ENCODE measurements at places on chromosomes 12 and 14. TPM values are rescaled to one million over a fixed set of nuclear protein-coding genes. Genes with fewer than 3 reads are reported as not detected.

RND1 gene
- total RNA-seq: 28.1 TPM

SAMD15 gene
- 2.2 TPM for total RNA-seq

SLC38A6 gene
- total RNA-seq: 22.4 TPM

RAPGEF3 gene
- total RNA-seq: 15.9 TPM

SERPINA12 gene
- total RNA-seq: not detected

GNG2 gene
- 24.3 TPM for total RNA-seq

KRT77 gene
- total RNA-seq: not detected

FOXN3 gene
- 71.1 TPM for total RNA-seq

LRIG3 gene
- 28.6 TPM for total RNA-seq

KRT5 gene
- 9.8 TPM for total RNA-seq

GDF3 gene
- total RNA-seq: 0.52 TPM

TAS2R13 gene
- total RNA-seq: 1.0 TPM

EPYC gene
- total RNA-seq: 0.47 TPM

IFNG-AS1 gene
- total RNA-seq: 0.23 TPM

- peaks cover 6% of the 10 kb centered on the region for H3K4me1 ChIP-seq
- H3K27me3 ChIP-seq: no peaks in the 10 kb centered on the region
- H3K36me3 ChIP-seq: no peaks in the 10 kb centered on the region
- H3K4me3 ChIP-seq: no peak overlapping the region
Measured at GRCh38 chr12:116065606-116066005, 211.9 kb downstream of the MED13L start.

DNA sequence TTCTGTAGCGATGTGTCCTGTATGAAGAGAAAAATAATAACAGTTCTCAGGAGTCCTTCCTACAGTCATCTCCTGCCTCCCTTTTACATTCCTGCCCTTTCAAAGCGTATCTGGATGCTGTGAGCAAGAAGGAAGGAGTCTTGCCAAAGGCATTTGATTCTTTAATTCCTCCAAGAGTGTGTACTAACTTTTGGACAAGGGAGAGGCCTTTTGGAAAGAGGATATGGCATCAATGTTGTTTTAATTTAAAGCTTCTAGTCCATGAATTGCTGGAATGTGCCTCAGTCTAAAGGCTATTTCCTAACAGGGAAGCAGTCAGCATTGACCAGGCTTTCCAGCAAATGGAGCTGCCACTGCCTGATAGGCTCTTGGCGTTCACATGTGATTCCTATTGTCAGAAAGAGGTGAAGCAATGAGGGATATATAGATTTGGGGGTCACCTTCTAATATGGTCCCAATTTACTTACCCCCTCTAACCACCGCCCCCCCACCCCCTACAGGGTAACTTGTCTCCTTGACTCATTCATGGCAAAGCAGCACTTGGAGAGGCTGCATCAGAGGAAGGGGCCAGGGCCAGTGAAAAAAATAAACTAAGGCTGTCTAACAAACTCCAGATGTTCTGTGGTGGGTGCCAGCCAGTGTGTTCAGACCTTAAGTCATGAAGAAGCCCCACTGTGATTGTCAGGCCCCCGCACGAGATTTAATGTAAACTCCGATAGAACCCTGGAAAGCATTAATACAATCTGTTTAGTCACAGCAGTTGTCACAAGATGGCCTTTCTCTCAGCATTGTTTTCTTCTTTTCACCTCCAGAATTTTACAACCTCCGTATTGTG is 220.3 kb downstream of the FBXL14 start:
- H3K27ac ChIP-seq: no peak overlapping the region
- H3K27me3 ChIP-seq: no peaks in the 10 kb centered on the region
- H3K4me1 ChIP-seq: peaks cover 2% of the 10 kb centered on the region

- H3K27me3 ChIP-seq: no peaks in the 10 kb centered on the region
- no peak for DNase-seq
- no peak overlapping the region for H3K4me3 ChIP-seq
- no peaks in the 10 kb centered on the region for H3K36me3 ChIP-seq
Measured at GRCh38 chr12:108881953-108882352, 2.1 kb downstream of the DAO start.

DNA sequence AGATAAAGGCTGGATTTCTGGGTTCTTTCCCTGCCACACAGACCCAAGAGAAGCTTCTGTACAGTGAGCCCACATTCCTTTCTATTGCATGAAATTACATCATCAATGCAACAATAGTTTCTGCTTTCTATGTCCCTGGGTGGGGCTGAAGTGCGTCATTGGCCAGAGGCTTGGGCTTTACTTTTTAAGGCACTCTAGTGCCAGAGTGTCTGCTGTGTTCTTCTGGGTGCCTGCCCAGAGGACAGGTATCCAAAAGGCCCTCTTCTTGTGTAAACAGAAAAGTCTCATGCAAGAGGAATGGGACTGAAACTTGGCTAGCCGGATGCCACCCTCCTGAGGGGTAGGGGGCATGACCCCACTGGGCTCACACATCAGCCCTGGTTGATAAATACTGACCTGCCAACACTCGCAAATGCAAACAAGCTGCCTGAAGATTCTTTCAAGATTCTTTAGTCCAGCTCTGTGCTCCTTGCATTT is 5.9 kb downstream of the KRT86 start:
- no peaks in the 10 kb centered on the region for H3K27me3 ChIP-seq
- H3K27ac ChIP-seq: peak overlapping the region; percentile 81
- peaks cover 29% of the 10 kb centered on the region for H3K4me1 ChIP-seq
- no peak for DNase-seq
- no peaks in the 10 kb centered on the region for H3K36me3 ChIP-seq

- H3K27me3 ChIP-seq: no peaks in the 10 kb centered on the region
- peaks cover 95% of the 10 kb centered on the region for H3K4me1 ChIP-seq
- H3K36me3 ChIP-seq: no peaks in the 10 kb centered on the region
- no peak overlapping the region for H3K27ac ChIP-seq
Measured at GRCh38 chr12:52189376-52190174, 2.2 kb downstream of the KRT80 start.

- H3K27me3 ChIP-seq: no peaks in the 10 kb centered on the region
- H3K4me3 ChIP-seq: no peak overlapping the region
- no peak overlapping the region for H3K27ac ChIP-seq
- H3K36me3 ChIP-seq: no peaks in the 10 kb centered on the region
Measured at GRCh38 chr14:22651586-22651985, 7.4 kb upstream of the OR6J1 start.

GRCh38 chr14:67426983-67427606 is 15.1 kb upstream of the PLEK2 start:
- H3K4me3 ChIP-seq: no peak overlapping the region
- H3K4me1 ChIP-seq: peaks cover 3% of the 10 kb centered on the region
- H3K27ac ChIP-seq: no peak overlapping the region

- H3K4me3 ChIP-seq: no peak overlapping the region
- no peak overlapping the region for H3K27ac ChIP-seq
- no peaks in the 10 kb centered on the region for H3K27me3 ChIP-seq
- peaks cover 3% of the 10 kb centered on the region for H3K4me1 ChIP-seq
- peaks cover 18% of the 10 kb centered on the region for H3K36me3 ChIP-seq
Measured at GRCh38 chr14:89175881-89176799, 240.9 kb downstream of the FOXN3 start.

GRCh38 chr12:754473-754820 is 2.1 kb downstream of the WNK1 start:
- peak overlapping the region; percentile 99 for H3K27ac ChIP-seq
- H3K27me3 ChIP-seq: no peaks in the 10 kb centered on the region
- H3K36me3 ChIP-seq: no peaks in the 10 kb centered on the region
- no peak for DNase-seq

DNA sequence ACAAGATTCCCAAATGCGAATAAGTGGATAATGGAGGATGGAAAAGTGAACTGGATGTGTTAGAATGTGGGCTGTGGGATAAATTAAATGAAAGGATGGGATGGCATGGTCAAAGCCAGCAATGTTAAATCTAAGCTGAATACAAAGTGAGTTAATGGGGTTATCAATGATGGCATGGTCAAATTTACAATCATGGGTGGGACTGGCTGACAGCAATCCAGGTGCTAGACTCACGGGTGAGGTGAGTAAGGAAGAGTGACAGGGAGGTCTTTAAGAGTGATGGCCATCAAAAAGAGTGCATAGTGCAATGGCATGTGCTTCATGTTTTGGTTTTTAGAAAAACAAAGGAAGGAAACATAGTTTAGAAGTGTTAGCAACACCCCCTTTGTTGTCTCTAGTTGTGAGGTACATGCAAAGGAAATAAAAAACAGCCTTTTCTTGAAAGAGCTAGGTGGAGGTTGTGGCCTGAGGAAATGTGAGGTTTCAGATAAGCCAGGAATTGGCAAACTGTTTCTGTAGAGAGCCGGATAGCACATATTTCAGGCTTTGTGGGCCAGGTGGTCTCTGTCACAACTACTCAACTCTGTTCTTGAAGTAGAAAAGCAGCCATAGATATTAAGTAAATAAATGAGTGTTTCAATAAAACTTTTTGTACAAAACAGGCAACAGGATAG is 328.7 kb downstream of the RPL10L start:
- DNase-seq: no peak

DNA sequence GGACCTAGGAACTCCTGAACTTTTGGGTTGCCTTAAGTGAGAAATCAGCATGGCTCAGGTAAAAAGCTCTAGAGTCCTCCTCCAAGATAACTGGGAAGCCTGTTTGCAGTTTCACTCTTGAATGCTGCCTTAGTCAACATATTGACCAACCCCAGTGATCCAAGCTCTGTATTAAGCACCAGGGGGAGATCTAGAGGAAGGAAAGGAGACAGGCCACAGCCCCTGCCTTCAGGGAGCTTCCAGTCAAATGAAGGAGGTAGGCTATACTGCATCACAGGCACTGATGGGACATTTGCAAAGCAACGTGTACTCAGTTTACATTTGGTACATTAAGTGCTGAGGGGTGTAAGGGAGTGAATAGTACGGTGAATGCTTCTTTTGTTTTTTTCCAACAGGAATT is 1.2 kb upstream of the CSAD start:
- peak overlapping the region; percentile 96 for H3K27ac ChIP-seq
- peaks cover 46% of the 10 kb centered on the region for H3K4me1 ChIP-seq
- H3K36me3 ChIP-seq: no peaks in the 10 kb centered on the region
- no peak for DNase-seq
- H3K4me3 ChIP-seq: no peak overlapping the region

GRCh38 chr12:116621194-116621593 is 62.0 kb downstream of the MAP1LC3B2 start:
- H3K36me3 ChIP-seq: no peaks in the 10 kb centered on the region
- no peak overlapping the region for H3K4me3 ChIP-seq
- no peak for DNase-seq
- no peaks in the 10 kb centered on the region for H3K4me1 ChIP-seq
- H3K27me3 ChIP-seq: no peaks in the 10 kb centered on the region
- no peak overlapping the region for H3K27ac ChIP-seq

DNA sequence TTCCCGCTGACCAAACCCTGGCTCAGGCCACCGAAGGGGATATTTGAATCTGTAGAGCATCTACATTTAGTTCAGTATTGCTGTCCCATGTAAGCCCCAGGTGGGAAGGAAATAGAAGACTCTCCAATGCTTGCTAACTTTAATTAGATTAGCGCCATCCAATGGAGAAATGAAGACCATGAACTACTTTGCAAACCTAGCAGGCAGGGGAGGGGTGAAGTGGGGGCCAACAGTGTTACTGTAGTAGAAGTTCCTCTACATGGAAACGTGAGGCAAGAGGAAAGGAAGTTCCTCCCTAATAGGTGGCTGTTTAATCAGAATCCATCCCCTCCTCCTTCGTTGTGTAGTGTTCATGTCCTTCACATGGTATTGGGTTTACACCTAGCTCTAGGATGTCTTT is 9.3 kb upstream of the DENND5B start:
- no peaks in the 10 kb centered on the region for H3K27me3 ChIP-seq
- no peak overlapping the region for H3K4me3 ChIP-seq
- no peak overlapping the region for H3K27ac ChIP-seq
- H3K4me1 ChIP-seq: no peaks in the 10 kb centered on the region

- H3K4me3 ChIP-seq: no peak overlapping the region
- no peak overlapping the region for H3K27ac ChIP-seq
- H3K27me3 ChIP-seq: no peaks in the 10 kb centered on the region
Measured at GRCh38 chr12:47920913-47921312, 16.1 kb upstream of the VDR start.

GRCh38 chr12:109739747-109740693 is 26.4 kb downstream of the FAM222A start:
- no peak for DNase-seq
- no peak overlapping the region for H3K27ac ChIP-seq
- H3K4me3 ChIP-seq: no peak overlapping the region
- H3K36me3 ChIP-seq: no peaks in the 10 kb centered on the region

GRCh38 chr12:58844161-58844560 is 76.1 kb downstream of the LRIG3 start:
- DNase-seq: no peak
- H3K4me1 ChIP-seq: no peaks in the 10 kb centered on the region
- H3K36me3 ChIP-seq: no peaks in the 10 kb centered on the region
- H3K27ac ChIP-seq: no peak overlapping the region
- H3K4me3 ChIP-seq: no peak overlapping the region

Measured in left lung (tissue), 14 donors.